ENCODE measurements at places on chromosomes 6 and 20.

GRCh38 chr20:60403105-60403741 lies 445.0 kb downstream of the CDH26 start:
- no peak for DNase-seq

DNA sequence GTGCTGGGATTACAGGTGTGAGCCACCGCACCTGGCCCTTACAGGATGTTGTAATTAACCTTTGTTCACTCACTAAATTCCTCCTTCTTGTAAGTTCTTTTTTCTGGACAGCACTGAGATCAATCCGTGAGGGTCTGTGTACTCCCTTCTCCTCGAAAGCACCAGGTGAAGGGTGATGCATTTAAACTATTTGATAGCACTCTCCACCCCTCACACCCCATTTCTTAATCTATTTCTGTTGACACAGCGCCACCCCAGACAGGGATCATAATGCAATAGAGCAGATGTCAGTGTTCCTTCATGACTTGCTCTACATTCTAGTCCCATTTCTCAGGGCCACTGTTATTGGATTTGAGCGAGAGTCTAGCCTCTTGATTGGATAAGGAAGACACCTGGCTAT lies 46.3 kb downstream of the PPP1R14C start:
- no peak for DNase-seq

GRCh38 chr6:29509239-29509638 lies 21.5 kb upstream of the MAS1L start:
- DNase-seq: no peak

GRCh38 chr20:12528591-12529041 lies 480.2 kb upstream of the SPTLC3 start:
- DNase-seq: no peak

- DNase-seq: no peak
These were observed 166.1 kb downstream of the THBS2 start for GRCh38 chr6:169087443-169088041.

DNA sequence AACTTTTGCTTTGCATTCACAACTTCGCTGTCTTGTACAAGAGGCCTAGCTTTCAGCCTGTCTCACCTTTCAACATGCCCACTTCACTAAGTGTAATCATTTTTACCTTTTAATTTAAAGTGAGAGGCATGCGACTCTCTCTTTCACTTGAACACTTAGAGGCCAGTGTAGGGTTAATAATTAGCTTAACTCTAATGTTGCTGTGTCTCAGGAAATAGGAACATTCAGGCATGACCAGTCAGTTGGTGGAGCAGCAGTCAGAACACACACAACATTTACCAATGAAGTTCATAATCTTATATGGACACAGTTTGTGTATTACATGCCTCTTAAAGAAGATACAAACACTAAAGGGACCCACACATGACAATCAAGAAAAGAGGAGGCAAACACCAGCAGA lies 47.6 kb downstream of the HTR1B start:
- DNase-seq: no peak

- no peak for DNase-seq
These were observed 2.3 kb downstream of the RPS18 start for GRCh38 chr6:33273924-33274902.

DNA sequence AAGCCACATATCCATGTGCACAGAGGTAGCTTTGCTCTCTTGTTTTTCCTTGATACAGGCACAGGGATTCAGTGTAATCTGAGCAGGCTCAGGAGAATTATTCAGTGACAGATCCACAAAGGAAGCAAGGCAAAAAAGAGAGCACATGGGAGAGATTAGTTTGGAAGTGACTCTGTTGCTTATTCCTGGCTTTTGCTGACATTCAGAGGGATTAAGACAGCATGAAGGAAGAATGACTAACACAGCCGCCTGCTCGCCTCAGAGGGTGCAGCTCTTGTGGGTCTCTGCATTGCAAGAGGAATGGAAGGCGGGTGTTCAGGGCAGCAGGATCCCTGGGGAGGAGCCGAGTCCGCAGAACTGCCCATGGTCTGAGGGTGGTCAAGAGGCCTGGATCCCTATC lies 203.4 kb upstream of the KCNQ5 start:
- no peak for DNase-seq

- DNase-seq: no peak
These were observed 23.8 kb downstream of the CYB5R4 start for GRCh38 chr6:83883240-83883639.

DNA sequence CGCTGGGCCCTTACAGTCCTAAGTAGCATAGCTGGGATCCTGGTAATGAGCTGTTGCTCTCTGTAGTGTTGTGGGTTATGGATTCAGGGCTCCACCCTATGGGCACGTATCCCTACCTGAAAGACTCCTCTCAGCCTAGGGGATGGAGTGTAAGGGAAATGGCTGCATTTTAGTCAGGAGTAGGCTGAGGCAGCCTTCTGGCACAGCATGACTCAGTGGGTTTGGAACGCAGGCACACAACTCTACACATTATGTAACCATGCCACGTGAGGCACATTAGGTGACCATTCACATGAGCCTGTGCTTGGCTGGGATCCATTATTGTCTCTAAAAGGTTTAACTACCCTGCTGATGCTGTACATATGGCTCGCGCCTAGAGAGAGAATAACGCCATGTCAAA lies 27.8 kb downstream of the HDDC2 start:
- DNase-seq: no peak

GRCh38 chr20:10531848-10532247 lies 96.7 kb downstream of the SLX4IP start:
- DNase-seq: no peak

GRCh38 chr6:146258206-146258605 lies 229.3 kb downstream of the GRM1 start:
- no peak for DNase-seq

Data from CD8-positive, alpha-beta memory T cell (primary cell).